Bronchial epithelial cell (primary cell): ENCODE measurements at places on chromosomes 1 and 21. TPM values are rescaled to one million over a fixed set of nuclear protein-coding genes. Genes with fewer than 3 reads are reported as not detected.
A peak's percentile ranks its signal among the peaks of the same experiment; 100 is the strongest.

BCAR3 gene
- total RNA-seq, result 26.2 and 69.5 TPM in 2 replicates

FCMR gene
- total RNA-seq, result 0.38 TPM in 1 of 2 replicates, not detected in the other

- DNase-seq, result no peak
These were observed 42.8 kb downstream of the ELK4 start for GRCh38 chr1:205589046-205589445.

DNA sequence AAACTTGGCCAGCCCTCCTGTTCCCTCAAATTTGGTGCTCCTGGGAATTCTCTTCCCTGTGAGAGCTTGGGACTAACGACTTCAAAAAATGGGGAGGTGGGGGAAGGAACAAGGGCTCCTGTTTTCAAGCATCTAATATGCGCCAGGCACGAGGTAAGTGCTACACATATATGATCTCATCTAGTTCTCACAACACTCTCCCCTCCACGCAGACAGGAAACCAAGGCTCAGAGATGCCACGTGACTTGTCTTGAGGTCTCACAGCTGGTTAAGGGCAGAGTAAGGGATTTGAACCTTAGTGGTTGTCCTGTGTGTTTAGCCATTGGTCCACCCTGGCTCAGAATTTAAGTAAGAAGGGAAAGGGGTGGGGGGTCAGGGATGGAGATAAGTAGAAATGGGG is 125.9 kb downstream of the DMRTB1 start:
- no peak for DNase-seq

- DNase-seq, result peak; percentile 53
These were observed 106.3 kb downstream of the HIVEP3 start for GRCh38 chr1:41812453-41812852.

DNA sequence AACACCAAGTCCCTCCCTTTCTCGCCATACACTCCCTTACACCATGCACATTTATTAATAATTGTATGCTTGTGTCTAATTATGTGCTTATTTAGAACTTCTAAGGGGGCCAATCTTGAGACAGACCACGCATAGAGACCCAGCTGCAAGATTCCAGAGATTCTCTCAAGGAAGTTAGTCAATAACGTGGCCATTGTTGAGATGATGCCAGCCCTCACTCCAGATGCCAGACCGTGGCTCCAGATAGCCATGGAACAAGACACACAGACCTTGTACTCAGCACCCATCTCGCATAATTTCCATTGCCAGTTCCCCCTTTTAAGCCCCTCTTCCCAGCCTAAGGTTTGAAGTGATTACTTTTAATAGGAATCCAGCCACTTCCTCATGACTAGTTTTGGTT is 62.4 kb downstream of the DIRAS3 start:
- no peak for DNase-seq
